Activated CD4-positive, CD25-positive, alpha-beta regulatory T cell treated with anti-CD3 and anti-CD28 coated beads, Interleukin-2, amount 50 U/mL, for 24 hours (primary cell): ENCODE measurements at places on chromosomes 5 and 9.

DNA sequence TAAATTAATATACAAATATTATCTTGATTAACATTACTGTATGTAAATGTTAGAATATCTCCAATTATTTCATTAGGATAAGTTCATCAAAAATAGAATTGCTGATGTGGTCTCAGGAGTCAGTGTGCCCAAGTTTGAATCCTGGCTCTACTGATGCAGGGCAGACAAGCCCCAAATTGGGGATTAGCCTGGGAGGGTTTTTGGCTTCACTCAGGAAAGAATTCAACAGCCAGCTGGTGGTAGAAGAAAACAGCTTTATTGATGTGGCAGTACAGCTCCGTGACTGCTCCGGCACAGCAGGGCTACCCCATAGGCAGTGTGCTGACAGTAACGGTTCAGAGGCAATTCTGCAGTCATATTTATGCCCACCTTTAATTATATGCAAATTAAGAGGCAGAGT lies 32.5 kb downstream of the COL27A1 start:
- no peak for ATAC-seq

GRCh38 chr5:174364676-174365075 lies 319.2 kb downstream of the NSG2 start:
- no peak for ATAC-seq

DNA sequence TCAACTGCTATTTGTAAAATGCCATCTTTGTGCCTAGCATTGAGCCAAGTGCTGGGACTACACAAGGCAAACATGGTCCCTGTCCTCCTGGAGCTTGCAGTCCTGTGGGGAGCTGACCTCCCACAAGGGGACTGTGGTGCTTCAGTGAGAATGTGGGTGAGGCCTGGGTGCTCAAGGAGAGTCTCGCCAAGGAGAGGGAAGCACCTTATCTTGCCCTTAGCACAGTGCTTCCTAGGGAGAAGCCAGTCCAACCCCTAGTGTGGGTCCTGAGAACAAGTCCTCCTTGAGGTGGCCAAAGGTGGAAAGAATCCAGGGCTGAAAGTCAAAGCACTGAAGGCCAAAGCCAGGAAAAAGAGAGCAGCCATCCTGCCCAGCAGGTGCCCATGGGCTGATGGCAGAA lies 31.1 kb upstream of the MVB12B start:
- ATAC-seq: no peak

GRCh38 chr9:131419716-131420115 lies 25.8 kb downstream of the PRRC2B start:
- no peak for ATAC-seq

- ATAC-seq: peak; percentile 41
These were observed at the start of gene CDKN2B-AS1 for GRCh38 chr9:21994556-21995005. Gene CDKN2B-AS1, plus strand, starts transcription at chr9:21994791.

- no peak for ATAC-seq
These were observed 141.0 kb downstream of the CDK5RAP2 start for GRCh38 chr9:120438836-120439546.

DNA sequence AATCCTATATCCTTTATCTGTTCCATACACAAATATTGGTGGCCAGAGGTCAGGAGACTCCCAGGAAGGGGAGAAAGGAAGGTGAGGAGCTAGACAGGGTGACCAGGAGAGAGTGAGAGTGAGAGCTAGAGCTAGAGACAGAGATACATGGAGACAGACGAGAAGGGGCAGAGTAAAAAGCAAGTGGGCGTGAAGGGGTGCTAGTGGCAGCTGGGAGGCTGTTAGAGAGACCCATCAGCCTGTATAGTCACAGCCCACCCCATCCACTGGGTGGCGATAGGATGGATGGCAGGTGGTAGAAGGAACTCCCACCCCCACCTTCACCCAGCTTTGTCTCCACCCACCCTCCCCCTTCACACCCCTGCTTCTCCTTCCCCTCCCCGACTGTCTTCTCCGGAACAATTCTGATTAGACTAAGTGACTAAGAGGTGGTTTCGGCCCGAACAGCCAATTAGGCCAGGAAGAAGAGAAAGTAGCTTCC lies 32.8 kb downstream of the PCDH1 start:
- ATAC-seq: no peak

DNA sequence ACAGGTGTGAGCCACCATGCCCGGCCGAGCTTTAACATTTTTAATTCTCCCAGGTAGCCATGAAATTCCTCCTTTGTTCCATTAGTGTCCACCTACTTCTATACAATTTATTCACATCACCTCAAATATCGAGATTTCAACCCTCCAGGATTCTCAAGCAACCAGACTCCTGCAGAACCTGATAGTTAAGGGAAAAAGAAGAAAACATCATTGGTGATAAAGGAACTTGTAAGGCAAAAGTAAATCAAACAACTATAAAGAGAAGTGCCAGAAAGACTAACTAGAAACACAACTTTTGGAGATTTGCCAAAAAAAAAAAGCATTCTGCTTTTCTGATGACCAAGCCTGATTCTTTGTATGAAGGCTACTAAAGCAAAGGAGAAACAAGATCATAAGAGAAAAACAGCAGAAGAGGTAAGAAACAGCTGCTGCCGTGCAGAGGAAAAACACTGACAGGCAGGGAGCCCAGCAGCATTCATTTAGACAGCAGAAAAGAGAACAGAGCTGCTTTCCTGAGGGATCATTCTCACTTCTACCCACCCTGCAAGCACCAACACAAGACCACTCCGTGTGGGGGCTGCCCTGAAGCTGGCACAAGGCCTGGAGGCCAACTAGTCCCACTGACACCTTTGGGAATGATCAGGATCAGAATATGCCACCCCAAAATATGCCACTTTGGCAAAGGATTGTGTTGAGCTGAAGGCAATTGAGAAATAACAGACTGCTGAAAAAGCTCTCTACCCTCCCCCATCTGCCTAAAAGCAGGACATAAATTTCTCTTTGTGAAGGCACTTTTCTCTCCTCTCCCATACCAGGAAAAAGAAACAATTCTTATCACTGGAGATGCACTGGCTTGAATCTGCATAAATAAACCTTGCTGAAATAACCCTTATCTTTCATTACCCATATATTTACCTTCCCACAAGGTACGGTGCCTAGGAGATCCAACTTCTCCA lies 75.1 kb downstream of the ALDH7A1 start:
- ATAC-seq: no peak

DNA sequence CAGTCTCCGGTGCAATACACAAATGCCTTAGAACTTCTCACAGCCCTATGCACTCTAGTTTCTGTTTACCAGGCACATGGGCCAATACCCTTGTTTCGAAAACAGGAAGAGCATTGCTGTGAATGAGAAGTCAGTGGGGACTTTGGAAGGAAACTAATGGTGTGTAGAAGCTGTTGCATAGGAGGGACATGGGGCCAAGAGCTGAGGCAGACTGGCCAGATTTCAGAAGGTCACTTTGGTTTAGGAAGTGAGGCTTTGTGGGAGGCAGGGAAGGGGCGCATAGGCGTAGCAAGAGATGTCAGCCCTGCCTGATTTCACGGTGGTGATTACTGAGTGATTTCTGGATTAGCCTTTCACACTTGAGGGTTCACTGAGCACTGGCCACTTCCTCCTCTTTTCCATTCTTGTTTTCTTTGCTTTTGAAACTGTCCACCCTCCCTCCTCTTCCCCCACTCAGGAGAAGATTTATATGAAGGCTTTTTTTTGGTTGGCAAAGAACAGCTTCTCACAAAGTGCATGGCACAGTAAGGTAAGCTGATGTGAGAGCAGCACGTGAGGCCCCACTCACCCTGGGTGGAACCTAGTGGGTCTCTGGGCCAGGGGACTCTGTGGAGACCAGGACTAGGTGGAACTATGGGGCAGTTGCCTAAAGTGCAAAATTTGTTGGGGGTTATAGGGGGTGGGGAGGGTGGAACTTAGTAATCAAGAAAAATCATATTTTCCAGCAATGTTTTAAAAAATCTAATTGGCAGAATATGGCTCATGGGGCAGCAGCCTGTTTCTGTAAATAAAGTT lies 6.1 kb upstream of the TMEM252 start:
- peak; percentile 56 for ATAC-seq

GRCh38 chr5:151692312-151692711 lies 5.6 kb upstream of the SPARC start:
- ATAC-seq: no peak

- no peak for ATAC-seq
These were observed 50.1 kb upstream of the ANKRD33B start for GRCh38 chr5:10513501-10514442.

DNA sequence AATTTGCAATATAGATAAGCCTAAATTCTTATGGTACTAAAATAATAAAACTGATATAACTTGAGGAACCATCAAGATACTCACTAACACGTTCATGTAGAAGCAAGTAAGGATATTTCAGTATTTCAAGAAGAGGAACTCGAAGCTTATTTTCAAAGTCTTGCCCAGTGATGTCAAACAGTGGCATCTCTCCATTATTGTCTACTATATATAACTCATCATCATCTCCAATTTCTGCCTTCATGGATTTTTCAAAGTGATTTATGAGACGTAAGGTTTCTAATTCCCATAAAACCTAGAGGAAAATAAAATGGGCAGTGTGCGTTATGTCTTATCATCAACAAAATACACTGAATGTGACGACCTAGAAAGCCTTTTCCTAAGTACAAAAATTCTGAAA lies 8.6 kb downstream of the SETX start:
- no peak for ATAC-seq

DNA sequence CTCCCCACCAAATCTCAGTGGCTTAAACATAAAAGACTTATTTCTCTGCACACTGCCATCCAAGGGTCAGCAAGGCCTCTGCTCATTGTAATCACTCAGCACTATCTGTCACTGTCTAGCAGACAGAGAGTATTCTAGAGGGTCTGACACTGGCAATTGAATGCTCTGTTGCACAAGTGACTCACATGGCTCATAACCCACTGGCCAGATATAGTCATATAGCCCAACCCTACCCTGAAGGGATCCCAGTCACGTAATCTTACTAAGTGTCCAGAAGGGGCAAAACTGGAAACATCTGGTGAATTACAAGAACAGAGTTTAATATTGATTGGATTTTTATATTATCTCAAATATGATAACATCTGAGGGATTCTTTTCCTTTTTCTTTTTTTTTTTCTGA lies 80.7 kb downstream of the TSSK1B start:
- no peak for ATAC-seq

GRCh38 chr5:64384765-64385164 lies 121.0 kb upstream of the RGS7BP start:
- no peak for ATAC-seq

DNA sequence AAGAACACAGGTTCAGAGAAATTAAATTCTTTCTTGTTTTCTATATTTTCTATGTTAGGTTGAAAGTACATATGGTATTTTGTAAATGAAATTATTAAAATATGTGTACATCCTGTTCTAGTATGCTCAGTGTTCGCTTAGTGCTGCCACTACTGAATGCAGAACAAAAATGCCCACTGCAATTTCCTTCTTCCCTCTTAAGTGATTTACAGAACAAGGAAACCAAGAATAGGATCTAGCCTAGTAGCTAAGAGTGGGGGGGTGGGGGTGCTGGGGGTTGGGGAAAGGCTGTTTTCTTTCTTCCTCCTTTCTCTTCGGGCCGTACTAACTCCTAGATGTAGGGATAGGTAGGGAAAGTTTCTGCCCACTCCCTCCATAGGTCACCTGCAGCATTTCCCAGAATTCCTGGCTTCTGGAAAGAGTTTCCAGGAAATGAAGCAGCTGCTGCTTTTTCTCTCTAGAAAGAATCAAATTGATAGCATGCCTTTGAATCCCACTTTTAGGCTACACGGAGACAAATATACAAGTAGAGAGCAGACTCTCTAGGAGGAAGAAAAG lies 15.7 kb downstream of the SPATA9 start:
- ATAC-seq: no peak

DNA sequence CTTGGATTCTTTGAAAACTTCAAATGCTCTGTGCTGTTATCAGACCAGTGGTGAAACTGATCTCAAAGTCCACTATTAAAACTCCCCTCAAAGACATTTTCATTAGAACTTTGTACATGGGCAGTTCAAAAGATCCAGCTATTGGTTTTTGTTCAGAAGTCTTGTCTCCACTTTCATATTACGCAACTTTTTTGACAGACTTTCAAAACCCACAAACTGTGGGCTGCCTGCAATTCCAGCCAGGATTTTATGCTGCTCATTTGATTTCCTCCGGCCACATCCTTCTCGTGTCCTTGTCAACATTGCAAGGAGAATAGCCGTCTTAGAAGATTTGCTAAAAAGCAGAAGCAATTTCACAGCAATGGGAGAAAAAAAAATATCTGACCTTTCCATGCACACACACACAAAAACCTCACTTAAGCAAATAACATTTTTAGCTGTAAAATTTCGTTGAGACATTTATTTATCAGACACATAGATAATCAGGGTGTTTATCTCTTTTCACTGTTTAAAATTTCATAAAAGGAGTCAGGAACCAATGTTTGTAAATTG lies 1990.5 kb downstream of the MAT2B start:
- no peak for ATAC-seq

- ATAC-seq: no peak
These were observed 38.9 kb downstream of the EXD3 start for GRCh38 chr9:137383784-137384756.

- ATAC-seq: no peak
These were observed 142.3 kb downstream of the GRIA1 start for GRCh38 chr5:153632748-153633290.

- ATAC-seq: no peak
These were observed 45.8 kb upstream of the ERBIN start for GRCh38 chr5:65880496-65881072.

GRCh38 chr5:149434162-149435014 lies 55.3 kb upstream of the IL17B start:
- ATAC-seq: peak; percentile 21

DNA sequence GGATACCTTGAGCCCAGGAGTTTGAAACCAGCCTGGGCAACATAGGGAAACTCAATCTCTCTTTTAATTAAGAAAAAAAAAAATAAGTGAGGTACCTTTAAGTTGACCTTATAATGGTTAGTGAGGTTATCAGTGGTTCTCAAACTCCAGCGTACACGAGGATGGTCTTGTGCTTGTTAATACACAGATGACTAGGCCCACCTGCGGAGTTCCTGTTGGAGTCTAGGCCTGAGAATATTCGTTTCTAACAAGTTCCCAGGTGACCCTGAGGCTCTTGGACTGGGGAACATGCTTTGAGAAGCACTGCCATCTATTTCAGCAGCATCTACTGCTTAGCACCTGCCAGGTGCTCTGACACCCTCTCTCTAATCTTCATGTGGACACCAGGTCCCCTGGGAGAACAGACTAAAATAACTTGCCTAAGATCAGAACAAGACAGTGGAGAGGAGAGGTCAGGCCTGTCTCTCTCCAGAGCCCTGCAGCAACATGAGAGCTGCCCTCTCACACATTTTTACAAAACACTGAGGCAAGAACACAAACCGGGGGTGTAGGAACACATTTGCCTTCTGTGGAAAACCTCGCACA lies 24.6 kb downstream of the TLE1 start:
- ATAC-seq: no peak

DNA sequence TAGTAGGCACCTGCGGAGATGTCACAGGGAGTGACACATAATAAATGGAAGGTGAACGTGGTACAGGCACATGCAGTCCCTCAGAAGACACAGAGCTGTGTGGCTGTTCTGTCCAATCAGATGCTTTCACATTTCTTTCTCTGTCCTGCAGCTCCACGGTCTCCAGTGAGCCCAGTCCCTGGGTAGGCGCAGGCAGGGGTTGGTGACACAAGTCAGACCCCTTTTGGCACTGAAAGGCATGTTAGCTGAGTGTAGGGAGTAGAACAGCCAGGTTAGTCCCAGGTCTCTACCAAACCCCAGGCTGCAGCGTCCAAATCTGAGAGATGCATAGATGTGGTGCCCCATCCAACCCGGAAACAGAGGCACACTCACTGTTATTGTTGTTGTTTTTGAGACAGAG lies 2.8 kb downstream of the SLC31A2 start:
- no peak for ATAC-seq

GRCh38 chr5:89241186-89241585 lies 358.2 kb upstream of the MEF2C start:
- no peak for ATAC-seq

- no peak for ATAC-seq
These were observed 50.2 kb downstream of the PLPP1 start for GRCh38 chr5:55484531-55484930.

- no peak for ATAC-seq
These were observed 99.2 kb downstream of the MED27 start for GRCh38 chr9:131980267-131981016.
